ENCODE measurements at places on chromosomes 4 and X.

DNA sequence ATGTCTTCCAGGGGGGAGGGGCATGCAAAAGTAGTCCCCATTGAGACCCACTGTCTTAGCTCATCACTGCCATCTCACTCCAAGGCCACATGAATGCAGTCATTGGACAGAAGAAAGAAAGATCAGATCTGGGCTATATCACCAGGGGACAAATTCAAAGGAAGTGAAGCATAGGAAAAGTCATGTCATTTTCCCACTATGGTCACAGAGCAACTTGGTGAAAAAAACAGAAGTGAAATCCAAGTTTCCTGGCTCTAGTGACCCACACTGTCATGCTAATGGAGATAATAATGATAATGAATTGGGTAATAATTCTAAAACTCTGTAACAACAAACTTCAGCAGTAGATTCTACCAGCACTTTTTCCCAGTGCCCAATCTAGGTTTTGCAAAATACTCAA lies 9.9 kb downstream of the LHFPL1 start:
- no peak for DNase-seq

- no peak for DNase-seq
These were observed 68.8 kb upstream of the STX18 start for GRCh38 chr4:4610672-4611071.

GRCh38 chr4:2685541-2685940 lies 70.6 kb downstream of the TNIP2 start:
- no peak for DNase-seq

DNA sequence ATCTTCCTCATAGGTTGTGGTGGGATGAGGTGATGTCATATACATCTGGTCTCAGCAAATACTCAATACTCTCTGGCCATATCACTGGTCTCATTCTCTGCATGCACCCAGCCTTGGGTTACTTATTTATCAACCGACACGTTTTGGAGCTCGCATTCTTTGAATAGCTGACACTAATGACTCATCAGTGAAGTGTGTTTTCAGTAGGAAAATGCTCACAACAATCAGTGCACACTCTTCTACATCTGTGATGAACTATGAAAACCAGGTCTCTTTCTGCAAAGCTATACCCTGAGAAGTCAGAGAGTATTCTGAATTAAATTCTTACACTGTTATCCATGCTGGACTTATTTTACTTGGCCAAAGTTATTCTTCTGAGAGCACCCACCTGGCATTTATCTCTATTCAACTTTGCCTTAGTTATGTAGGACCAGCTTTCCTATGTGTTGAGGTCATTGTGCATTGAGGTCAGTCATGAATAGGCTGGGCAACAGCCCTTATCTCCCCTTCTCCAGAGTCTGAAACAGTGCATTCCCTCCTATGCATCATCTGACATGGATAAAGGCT lies 58.7 kb upstream of the DHX15 start:
- no peak for DNase-seq

DNA sequence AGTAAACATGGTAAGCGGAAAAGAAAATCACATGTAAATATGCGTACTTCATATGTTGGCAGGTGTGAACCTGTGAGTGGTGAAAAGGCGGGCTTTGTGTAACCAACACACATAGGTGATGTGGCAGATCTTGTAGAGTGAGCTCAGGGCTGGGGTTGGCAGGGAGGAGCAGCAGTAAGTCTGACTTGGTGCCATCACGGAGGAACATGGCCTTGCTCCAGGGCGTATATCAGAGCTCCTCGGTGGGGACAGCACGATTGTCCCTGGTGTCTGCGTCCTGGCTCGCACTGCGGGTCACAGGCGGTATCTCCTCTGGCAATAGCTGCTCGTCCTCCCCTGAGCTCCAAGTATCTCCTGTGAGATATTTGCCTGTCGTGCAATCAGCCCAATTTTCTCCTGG lies 733.6 kb downstream of the TRIML1 start:
- DNase-seq: no peak

DNA sequence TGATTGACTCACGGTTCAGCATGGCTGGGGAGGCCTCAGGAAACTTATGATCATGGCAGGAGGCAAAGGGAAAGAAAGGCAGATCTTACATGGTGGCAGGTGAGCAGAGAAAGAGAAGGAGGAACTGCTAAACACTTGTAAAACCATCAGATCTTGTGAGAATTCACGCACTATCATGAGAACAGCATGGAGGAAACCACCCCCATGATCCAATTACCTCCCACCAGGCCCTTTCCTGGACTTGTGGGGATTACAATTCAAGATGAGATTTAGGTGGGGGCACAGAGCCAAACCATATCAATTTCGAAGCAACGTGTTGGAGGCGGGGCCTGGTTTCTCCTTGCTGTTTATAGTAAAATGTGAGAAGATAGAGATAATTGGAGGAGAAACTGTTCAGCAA lies 167.4 kb downstream of the GABRB1 start:
- DNase-seq: no peak

DNA sequence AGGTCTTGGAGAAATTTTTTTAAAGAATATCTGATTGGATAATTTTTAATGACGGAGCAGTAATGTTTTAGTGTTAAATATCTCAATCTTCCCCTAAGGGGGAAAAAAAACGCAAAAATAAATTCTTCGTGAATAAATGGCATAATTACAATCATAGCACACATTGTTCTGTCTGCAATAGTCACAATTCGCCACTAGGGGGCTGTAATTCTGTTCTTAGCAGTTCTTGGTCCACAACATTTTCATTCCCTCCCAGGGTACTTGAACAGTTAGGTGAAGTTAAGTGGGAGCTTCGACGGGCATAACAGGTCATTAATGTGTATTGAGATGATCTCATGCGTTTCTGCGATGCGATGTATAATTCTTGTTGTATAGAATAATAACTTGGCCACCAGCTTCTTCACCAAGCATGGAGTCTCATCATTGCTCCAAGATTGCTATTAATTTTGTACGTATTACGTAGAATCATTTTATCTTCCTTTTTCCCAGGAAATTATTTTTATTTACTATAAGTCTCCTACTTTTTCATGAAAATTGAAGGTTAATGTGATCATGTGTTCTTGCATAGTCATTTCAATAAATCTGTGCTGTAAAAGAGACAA lies 27.2 kb downstream of the HTR2C start:
- no peak for DNase-seq

DNA sequence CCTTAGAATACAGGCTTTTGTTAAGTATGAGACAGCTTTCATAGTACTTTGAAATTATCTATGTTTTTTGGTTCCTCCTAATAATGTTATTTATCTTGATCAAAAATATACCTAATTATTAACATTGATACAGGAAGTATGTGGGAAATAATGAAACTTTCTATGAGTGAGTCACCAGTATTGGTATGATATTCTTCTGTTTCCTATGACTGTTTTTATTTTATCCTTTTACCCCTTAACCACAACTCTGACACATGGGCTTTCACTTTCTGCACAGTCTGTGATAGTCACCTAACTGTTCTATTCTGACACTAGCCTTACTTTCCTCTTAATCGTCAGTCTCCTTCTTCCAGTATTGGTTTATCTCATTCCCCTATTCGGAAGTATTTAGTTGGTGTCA lies 4.7 kb downstream of the THAP9 start:
- DNase-seq: no peak

DNA sequence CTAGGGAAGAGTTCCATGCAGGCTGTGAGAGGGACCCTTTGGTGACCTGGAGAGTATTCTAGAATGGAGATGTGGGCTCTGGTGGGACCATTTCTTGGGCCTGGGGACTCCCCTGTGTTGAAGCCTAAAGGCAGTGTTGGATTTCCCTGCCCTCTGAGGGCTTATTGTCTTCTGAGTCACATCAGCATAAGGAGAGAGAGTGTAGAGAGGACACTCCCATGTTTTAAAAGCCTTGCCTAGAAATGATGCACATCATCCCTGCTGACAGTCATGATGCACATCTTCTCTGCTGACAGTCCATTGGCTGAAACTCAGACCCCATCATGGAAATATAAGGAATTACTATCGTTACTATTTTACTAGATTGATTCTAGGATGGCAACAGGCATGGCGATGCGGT lies 51.9 kb downstream of the FAM114A1 start:
- no peak for DNase-seq

GRCh38 chrX:156002507-156002906 lies 5.0 kb downstream of the IL9R start:
- DNase-seq: no peak

- no peak for DNase-seq
These were observed 348.0 kb upstream of the POU3F4 start for GRCh38 chrX:83160096-83160495.

DNA sequence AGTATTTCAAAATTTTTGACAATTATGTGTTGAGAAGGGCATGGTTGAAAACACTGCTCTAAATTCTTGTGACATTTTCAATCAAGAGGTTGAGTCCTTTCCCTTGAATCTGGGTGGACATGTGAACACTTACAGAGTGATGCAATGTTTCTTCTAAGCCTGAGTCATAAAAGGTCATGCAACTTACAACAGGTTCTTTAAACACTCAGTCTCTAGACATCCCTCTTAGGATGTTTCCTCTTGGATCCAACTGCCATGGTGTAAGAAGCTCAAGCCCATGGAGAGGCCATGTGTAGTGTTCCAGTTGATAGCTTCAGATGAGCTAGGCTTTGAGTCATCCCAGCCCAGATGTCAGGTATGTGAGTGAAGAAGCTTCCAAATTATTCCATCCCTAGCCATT lies 232.2 kb upstream of the MAOA start:
- DNase-seq: no peak

GRCh38 chr4:104615496-104615895 lies 120.8 kb upstream of the CXXC4 start:
- DNase-seq: no peak

- DNase-seq: no peak
These were observed 215.9 kb downstream of the LRBA start for GRCh38 chr4:150799207-150799606.

GRCh38 chr4:131302108-131302507 lies 1847.0 kb upstream of the PCDH10 start:
- DNase-seq: no peak

- DNase-seq: no peak
These were observed 184.6 kb upstream of the KIT start for GRCh38 chr4:54473077-54473545.
